ENCODE measurements at places on chromosomes 2 and 18.

GRCh38 chr2:215451012-215451756, 15.3 kb upstream of the FN1 start:
- DNase-seq, result no peak

DNA sequence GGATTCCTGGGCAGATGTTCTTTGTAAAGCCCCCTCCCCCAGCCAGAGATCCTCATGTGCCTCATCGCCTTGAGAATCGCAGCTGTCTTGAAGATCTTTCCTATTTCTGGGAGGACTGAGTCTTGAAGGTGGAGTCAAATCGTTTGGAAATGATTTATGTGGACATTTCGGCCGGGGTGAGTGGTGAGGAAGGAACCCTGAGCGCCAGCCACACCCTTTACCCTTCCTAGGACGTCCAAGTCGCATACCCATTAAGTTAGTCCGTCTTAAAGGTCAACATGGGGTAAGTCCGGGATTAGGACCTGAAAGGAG, 84.9 kb upstream of the ZCCHC2 start:
- no peak for DNase-seq

DNA sequence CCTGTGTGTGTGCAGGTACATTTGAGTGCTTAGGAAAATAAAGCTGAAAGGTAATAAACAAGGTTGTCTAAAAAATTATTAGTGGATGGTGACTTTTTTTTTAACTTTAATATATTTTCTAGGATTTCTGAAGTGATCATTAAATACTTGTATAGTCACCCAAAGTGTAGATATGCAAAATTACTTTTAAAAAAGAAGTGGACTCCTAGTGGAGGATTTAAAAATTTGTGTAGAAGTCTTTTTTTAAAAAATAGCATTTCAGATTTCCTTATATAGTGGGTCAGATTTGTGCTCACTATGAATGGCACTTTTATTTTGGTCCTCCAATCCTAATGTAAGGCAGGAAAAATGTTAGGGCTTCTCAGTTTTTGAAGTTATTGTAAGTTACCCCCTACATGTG, 3.9 kb downstream of the GORASP2 start:
- no peak for DNase-seq

DNA sequence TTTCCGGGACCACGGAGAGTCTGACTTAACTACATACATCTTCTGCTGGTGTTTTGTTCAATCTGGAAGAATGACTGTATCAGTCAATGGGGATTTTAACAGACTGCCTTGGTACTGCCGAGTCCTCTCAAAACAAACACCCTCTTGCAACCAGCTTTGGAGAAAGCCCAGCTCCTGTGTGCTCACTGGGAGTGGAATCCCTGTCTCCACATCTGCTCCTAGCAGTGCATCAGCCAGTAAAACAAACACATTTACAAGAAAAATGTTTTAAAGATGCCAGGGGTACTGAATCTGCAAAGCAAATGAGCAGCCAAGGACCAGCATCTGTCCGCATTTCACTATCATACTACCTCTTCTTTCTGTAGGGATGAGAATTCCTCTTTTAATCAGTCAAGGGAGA, 23.1 kb downstream of the ICOS start:
- no peak for DNase-seq

- no peak for DNase-seq
Measured at GRCh38 chr2:48016225-48017019, 110.1 kb upstream of the FBXO11 start.

DNA sequence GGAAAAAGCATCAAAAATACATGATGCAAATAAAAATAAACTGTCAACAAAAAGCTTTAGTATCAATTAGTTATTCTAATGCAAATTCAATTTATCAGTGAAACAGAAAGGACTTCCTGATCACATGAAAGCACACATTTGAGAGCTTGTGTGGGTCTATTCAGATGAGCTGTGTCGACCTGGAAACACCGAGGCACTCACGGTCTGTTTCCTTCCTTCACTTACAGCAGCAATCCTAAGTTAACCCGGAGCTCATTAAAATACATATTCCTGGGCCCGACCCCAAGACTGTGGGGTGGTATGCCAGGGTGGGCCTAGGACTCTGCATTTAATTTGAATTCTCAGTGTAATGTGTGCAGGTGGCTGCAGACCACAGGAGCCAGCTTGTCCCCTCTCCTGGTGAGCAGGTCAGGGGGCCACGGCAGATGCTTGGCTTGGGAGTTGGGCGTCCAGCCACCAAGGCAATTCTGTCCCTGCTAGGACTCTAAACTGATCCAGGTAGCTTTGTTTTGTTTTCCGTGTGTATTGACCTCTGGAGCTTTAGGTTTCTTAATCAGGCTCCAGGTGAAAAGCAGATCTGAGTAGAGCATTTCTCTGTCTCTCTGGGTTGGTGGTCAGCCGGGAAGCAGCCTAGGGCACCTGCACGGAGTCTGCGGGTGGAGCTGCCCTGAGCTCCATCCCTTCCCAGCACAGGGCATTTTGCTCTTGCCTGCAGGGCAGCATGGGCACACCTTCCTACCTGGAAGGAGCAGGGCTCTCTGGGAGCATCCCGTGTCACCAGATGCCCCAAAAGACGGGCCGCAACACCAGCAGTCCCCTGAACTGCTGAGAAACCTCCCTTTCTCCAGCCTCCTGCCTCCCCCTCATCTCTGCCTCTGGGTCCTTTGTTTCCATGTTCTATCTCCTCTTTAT, 9.0 kb downstream of the MBP start:
- DNase-seq, result no peak

All from PC-9 (cell line).